ENCODE measurements at places on chromosomes 5 and 9.

DNA sequence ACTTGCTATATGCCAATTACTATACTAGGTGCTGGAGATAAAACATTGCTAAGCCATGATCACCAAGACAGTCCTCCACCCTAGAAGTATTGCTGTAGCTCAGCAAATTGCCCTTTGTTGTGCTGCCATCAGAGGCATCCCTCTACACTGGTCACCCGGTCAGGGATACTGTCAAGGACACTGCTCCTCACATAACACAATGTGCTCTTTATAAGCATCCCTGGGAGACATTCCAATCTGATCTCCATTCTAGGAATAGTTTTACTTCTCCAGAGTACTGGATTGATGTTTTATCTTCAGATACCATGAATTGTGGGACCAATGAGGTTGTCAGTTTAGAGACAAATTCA lies 10.4 kb upstream of the DNAJA1 start:
- no peak for DNase-seq

- DNase-seq, result no peak
Measured at GRCh38 chr5:37255774-37256358, 6.7 kb upstream of the CPLANE1 start.

DNA sequence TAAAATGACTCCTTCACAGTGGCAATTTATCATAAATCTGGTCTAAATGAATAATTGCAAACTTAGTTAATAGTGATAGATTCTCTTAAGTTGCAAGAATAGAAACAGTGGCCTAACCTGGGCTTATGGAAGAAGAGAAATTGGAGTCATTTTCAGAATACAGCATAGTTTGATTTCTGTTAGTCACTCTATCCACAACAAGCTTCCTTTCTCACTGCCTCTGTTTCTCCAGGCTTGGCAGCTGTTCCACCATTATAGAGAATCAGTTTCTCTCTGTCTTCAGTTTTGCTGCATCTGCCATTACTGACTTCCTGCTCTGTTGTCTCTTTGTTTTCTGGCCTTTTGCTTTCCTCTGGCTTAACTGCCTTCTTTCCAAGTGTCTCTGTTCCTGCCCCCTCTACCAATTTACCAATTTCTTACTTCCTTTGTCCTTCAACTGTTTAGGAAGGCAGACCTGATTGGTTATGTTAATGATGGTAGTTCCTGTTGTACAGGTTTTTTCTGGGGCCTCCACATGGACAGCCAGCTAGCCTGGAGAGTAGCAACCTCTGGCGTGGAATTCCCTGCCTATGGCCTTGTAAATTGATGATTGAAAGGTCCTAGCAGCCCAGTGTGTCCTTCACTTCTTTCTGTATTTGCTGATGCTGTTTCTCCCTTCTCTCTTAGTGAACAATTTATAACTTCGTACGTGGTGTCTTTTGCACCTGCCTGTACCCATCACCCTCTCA lies 75.9 kb upstream of the RASGRF2 start:
- no peak for DNase-seq

GRCh38 chr5:138942861-138943260 lies 67.7 kb upstream of the LRRTM2 start:
- DNase-seq, result no peak

DNA sequence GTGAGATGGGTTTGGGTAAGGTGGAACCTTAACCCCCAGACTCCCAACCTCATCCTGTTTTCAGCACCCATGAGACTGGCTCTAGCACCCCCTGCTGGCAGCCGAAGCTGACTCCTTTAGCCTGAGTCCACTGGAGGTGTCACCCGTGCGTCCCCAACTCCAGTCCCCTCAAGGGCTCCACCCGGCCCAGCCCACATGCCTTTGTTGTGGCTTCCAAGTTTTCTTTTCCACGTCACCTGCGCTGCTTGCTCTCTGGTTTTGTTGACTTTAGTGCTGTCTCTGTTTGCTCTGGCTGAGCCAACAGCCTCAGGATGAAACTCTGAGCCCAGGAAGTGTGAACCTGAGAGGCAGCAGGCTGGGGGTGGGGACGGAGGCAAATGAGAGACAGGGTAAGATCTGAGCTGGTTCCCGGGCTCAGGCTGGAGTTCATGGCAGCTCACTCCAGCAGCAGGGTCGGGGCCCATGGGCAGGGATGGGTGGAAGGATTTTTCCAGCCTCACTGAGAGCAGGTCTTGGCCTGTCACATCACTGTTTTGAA lies 13.2 kb upstream of the AQP7 start:
- DNase-seq, result peak; percentile 92

- DNase-seq, result peak; percentile 78
Measured at GRCh38 chr5:139385061-139386049, 2.3 kb upstream of the SLC23A1 start.

- DNase-seq, result no peak
Measured at GRCh38 chr5:122141751-122142150, 12.4 kb downstream of the ZNF474 start.

- DNase-seq, result no peak
Measured at GRCh38 chr9:136058801-136059302, 36.2 kb downstream of the NACC2 start.

- no peak for DNase-seq
Measured at GRCh38 chr9:128068386-128069205, 564 bp downstream of the SLC25A25 start.

DNA sequence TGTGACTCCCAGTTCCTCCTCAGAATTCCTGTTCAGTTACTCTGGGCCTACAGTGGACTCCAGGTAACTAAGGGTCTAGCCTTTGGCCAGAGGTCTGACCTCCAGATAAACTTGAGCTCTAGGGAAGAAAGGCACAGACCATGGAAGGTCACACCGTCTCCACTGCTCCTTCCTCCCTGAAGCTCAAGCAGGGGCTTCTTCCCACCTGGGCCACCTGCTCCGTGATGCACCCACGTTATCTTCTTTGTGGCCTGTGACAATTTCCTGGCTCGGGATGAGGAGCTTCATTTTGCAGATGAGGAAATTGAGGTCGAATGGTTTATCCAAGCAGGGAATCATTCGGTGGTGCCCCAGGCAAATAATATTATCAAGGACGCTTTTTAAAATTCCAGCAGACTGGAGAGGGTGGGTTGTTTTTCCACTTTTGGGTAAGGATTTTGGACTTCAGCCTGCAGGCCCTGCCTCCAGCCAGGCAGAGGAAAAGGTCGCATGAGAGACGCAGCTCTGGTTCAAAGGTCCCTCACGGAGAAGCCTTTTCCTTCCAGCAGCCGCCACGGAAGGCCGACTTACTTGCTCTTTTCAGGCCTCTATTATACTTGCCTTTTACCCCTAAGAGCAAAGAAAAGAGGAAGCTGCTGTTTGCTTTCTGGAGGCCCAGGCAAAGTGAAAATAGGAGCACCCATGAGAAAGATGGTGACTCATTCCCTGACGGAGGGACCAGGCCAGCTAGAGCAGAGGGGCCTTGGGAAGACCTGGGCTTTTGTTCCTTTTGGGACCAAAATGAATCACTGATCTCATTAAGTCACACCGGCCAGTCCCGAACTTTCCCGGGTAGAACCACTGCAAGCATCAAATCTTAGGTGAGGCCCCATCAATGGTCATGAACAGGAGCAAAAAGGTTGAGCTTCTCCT lies 22.8 kb upstream of the DUSP1 start:
- DNase-seq, result no peak

GRCh38 chr5:96157077-96157780 lies 195.6 kb upstream of the ELL2 start:
- no peak for DNase-seq

- no peak for DNase-seq
Measured at GRCh38 chr5:126983874-126984266, 46.5 kb downstream of the MARCHF3 start.

DNA sequence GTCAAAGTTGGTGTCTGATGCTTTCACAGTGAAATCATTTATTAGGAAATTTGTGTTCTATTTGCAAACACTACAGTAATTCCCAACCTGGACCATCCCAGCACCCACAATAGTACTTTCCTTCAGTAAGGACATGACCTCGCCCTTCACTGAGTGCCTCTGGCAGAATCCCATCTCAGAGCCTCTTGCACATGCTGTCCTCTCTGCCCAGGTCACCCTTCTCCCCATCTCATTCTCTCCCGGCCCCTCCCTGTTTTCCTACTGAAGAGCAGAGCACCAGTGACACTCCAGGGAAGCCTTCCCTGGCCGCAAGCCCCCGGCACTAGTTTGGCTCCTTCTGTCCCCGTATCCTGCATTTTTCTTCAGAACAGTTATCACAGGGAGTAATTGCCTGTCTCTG lies 220.4 kb downstream of the MAPKAP1 start:
- no peak for DNase-seq

GRCh38 chr9:133656211-133657119 lies 20.3 kb downstream of the DBH start:
- DNase-seq, result no peak

DNA sequence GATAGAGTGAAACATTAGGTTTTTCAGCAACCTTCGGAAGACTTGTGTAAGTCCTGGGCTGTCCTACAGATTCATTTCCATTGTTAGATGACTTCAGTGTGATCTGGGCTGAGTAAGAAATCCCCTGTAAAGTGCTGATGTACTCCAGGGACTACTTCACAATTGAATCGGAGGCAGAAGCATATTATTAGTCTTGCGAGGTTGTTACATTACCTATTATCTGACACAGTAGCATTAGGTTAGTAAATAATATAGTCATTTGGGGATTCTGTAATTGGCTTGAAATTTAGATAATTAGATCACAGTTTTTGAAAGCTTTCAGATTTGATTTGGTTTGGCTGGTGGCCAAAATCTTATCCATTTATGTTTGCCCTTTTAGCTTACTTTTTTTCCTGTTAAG lies 62.4 kb downstream of the DMRT1 start:
- DNase-seq, result no peak

DNA sequence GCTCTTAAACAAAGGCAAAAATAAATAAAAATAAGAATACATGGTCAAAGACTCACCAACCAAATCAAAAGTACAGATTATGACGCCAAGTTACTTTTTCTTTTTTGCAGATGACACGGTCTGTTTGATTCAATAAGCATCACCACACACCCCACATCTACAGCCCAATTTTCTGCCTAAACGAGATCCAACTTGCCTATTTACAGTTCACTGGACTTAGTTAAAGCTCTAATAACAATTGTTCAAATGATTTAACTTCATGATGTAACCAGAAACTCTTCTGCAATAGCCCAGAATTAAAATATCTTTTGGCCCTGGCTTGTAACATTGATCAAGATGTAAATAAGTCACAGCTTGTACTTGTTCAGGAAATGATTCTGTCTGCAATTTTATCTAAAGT lies 590.3 kb upstream of the C9orf72 start:
- DNase-seq, result no peak

DNA sequence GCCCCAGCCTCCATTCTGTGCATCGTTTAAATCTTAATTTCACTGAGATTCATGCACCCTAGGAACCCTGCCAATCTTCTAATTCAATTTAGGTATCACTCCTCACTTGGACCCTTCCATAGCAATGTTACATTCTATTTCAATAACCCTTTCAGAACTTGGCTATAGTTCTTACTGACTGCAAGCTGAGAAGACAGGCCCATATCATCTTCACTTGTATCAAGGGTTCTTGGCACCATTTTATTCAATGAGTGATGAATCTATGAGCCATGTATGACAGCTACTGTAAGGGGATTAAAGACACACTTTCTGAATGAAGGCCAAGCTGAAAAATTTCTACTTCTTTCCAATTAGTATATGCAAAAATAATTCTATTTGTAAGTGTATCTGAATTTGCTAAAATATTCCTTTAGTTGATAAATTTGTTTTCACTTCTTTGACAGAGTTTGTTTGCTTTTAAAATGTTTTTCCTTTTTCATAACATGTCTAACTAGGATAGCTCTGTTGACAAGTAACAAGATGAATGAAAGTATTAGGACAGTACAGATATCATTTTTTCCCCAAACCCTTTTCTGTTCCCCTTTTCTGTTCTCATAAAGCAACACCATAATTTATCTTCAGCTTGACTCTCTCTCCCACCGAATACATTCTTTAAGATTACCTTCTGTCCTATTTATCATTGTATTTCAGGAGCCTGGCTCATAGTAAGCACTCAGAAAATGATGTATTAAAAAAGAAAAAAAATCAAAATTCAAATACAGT lies 9.6 kb downstream of the ITGA2 start:
- no peak for DNase-seq

DNA sequence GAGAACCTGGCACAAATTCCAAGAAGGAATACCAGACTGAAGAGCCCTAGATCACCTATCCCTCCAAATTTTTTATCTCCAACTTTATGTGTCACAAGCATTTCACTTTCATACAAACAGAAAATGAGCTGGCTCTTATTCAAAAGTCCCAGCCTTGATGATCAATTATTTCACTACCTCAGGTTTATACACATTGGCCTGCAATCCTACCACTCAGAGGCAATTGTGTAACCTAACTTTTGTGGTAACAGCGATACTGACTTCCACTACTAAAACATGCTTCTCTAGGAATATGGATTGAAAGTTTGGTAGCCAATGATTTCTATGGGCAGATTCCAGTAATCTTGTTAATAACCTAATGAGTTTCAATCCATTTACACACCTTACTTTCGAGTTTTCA lies 10.5 kb downstream of the RNF38 start:
- DNase-seq, result no peak

GRCh38 chr5:151926188-151926587 lies 1.5 kb upstream of the GLRA1 start:
- DNase-seq, result no peak

- DNase-seq, result no peak
Measured at GRCh38 chr5:121049971-121050370, 585.9 kb downstream of the PRR16 start.

- peak; percentile 43 for DNase-seq
Measured at GRCh38 chr9:95981761-95982390, 106.4 kb downstream of the ERCC6L2 start.

- DNase-seq, result no peak
Measured at GRCh38 chr5:118146824-118147223, 841.5 kb downstream of the DTWD2 start.
